ENCODE measurements at places on chromosomes 7 and 10.

- peak; percentile 70 for DNase-seq
Measured at GRCh38 chr10:86648704-86649427, 5.5 kb upstream of the OPN4 start.

- no peak for DNase-seq
Measured at GRCh38 chr10:109616359-109616980, 306.8 kb downstream of the XPNPEP1 start.

GRCh38 chr7:45391618-45392451 lies 182.3 kb upstream of the ADCY1 start:
- DNase-seq, result no peak

DNA sequence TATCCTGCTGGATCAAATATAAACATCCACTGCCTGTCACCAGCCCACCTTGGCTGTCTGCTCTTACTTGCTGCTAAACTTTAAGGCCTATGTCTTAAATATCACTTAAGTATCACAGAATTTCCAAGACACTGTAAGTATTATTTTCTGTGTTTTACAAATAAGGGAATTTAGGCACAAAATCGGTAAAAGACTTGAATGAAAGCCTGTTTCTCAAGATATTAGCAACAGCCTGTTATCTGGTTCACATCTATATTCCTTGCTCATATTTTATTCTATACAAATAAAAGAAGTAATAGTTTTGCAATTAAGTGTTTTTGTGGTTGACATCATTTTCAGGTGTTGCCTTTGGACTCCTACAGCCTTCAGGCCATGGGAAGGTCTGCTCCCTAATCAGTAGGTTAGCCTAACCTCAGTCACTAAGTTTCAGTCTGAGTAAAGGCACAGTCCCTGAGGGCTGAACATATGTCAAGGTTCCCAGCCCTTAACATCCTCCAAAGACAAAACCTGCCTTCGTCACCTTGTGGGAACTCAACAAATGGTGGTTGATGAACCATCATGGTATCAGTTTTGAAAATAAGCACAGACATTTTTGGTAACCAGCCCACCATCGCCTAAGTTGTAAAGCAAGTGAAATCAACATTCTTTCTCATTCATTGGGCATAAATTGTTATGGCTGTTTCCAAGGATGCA lies 127.1 kb downstream of the CREB5 start:
- no peak for DNase-seq

DNA sequence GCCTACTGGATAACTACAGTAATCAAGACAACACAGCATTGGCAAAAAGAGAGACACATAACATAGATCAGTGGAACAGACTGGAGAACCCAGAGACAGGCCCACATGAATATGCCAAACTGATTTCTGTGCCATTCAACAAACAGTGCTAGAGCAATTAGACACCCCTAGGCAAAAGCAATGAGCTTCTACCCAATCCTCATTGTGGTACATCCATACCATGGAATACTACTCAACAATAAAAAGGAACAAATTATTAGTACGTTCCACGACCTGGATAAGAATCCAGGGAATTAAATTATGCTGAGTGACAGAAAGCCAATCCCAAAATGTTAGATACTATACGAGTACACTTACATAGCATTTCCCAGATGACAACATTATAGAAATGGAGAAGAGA lies 2.8 kb upstream of the SVIL start:
- DNase-seq, result no peak

GRCh38 chr7:73823873-73824592 lies 6.8 kb upstream of the CLDN4 start:
- no peak for DNase-seq
